Astrocyte of the hippocampus (primary cell): ENCODE measurements at places on chromosomes 13 and 19.

DNA sequence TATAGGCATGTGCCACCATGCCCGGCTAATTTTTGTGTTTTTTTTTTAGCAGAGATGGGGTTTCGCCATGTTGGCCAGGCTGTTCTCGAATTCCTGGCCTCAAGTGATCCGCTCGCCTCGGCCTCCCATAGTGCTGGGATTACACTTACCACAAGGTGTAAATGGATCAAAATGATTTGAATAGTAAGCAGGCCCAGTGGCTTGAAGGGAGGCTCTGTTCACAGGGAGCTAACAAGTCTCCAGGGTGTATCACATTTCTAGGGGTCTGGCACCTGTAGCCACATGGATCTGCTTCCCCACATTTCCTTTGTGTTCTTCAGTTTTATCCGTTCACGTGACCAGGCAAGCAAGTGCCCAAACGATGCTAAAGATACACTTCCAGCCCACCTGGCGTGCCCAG lies 13.5 kb upstream of the CNFN start:
- no peak for DNase-seq

GRCh38 chr19:33192010-33192409 lies 2.1 kb upstream of the LRP3 start:
- no peak for DNase-seq

GRCh38 chr13:28329395-28330158 lies 165.4 kb downstream of the FLT1 start:
- DNase-seq, result peak; percentile 28

- peak; percentile 23 for DNase-seq
Observed at GRCh38 chr19:10603873-10604459, 16.9 kb upstream of the AP1M2 start.

GRCh38 chr13:25731037-25731436 lies 320.8 kb downstream of the SHISA2 start:
- DNase-seq, result no peak

- DNase-seq, result no peak
Observed at GRCh38 chr13:42119041-42119440, 70.6 kb downstream of the DGKH start.

DNA sequence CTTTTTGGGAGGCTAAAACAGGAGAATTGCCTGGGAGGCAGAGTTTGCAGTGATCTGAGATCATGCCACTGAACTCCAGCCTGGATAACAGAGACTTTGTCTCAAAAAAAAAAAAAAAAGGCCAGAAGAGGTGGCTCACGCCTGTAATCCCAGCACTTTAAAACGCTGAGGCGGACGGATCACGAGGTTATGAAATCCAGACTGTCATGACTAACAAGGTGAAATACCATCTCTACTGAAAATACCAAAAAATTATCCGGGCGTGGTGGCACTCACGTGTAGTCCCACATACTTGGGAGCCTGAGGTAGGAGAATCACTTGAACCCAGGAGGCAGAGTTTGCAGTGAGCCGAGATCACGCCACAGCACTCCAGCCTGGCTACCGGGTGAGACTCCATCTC lies 39.9 kb downstream of the ZNF611 start:
- DNase-seq, result no peak

DNA sequence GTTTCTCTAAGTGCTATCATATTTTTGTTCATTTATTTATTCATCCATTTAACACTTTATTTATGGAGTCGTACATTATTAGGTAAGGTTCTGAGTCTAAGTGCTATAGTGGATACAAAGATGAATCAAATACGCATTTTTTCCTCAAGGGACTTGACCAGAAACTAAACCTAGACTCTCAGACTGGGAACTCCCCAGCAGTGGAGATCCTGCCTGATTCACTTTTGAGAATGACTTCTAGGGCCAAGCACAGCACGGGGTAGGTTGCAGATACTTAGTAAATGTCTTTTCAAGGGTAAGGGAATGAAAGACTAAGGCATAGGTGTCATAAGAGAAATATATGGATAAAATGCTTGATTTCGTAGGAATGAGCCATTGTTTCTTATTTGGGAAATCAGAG lies 7.2 kb downstream of the DNAJC15 start:
- DNase-seq, result no peak

GRCh38 chr13:27497563-27498230 lies 47.3 kb upstream of the MTIF3 start:
- DNase-seq, result no peak

DNA sequence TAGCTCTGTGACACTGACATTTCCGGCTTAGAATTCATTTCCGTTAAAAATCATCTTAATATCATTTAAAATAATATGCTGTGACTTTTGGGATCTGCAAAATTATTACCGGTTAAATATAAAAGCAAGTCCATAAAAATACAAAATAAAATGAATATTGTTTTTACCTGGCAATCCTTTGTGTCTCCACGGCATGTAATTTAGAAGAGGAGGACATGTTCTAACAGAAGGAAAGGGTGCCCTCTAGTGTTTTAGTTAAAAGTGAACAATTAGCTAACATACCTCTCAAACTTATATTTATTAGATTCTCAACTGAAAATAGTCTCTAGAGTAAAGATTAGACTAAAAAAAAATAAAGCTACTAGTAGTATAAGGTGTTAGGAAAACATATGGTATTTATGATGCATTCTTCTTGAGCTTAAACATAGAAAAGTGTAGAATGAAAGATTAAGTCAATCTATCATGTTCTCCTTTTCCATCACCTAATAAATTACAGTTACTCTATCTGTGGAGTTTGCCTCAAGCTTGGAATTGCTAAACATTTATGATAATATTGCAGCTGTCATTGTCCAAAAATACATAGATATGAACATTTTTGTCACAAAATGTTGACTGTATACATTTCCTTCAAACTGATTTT lies 676.7 kb upstream of the SPRY2 start:
- DNase-seq, result peak; percentile 55

- DNase-seq, result peak; percentile 58
Observed at GRCh38 chr19:4506449-4507149, 11.7 kb downstream of the PLIN4 start.

- DNase-seq, result peak; percentile 20
Observed at GRCh38 chr13:113584870-113585671, 518 bp downstream of the TFDP1 start.

DNA sequence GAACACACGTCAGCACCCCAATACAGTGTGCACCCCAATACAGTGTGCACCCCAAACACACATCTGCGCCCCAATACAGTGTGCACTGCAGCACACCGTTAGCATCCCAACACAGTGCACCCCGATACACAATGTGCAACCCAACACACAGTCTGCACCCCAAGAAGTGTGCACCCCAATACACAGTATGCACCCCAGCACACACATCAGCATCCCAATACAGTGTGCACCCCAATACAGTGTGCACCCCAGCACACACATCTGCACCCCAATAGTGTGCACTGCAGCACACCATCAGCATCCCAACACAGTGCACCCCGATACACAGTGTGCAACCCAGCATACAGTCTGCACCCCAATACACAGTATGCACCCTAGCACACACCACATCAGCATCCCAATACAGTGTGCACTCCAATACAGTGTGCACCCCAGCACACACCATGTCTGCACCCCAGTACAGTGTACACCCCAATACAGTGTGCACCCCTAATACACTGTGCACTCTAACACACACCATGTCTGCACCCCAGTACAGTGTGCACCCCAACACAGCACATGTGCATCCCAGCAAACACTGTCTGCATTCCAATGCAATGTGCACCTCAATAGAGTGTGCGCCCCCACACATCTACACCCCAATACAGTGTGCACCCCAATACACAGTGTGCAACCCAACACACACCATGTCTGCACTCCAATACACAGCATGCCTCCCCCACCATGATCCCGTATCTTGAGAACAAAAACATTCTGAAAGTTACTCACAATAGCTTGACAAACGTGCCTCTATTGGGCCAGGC lies 855 bp upstream of the CARS2 start:
- no peak for DNase-seq

- peak; percentile 65 for DNase-seq
Observed at GRCh38 chr19:3618144-3618810, 8.3 kb downstream of the CACTIN start.

GRCh38 chr19:55483706-55484592 lies 1.0 kb upstream of the NAT14 start:
- DNase-seq, result no peak

DNA sequence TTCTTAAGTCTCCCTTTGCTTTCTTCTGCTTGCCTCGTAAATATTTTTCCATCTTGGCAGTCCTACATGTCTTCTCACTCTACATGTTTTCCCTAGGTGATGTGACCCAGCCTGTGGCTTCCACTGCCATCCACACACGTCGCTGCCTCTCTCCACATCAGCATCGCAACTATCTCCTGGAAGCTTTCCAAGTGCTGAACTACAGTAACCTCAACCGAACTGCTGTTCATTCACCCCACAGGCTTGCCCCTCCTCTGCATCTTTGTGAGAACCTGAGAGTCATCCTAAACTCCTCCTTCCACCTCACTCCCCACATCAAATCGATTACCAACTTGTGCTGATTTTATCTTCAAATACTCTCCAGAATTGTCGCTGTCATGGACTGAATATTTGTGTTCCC lies 41.2 kb upstream of the USPL1 start:
- DNase-seq, result peak; percentile 62

DNA sequence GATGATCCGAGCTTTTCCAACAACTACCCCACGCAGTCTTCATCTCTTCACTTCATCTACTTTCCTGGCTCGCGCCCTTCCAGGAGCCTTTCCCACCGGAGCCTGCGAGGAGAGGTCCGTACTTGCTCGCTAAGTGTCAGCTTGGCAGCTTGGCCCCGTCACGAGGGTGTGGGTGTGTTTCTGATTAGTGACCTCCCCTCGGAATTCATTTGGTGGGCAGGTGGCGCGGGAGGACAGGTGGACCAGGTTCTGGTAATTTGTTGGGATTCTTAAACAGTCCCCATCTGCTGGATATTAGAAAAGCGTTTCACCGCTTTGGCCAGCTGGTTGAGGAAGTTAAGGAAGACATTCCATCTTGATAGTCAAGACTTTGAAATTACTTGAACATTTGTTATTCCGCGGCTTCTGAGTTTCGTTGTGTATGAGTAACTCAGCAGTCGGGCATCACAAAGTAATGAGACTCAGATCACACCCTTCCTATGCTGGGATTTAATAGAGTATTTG lies 515 bp downstream of the UFM1 start:
- peak; percentile 78 for DNase-seq

GRCh38 chr13:31943591-31943990 lies 88.0 kb upstream of the FRY start:
- no peak for DNase-seq

DNA sequence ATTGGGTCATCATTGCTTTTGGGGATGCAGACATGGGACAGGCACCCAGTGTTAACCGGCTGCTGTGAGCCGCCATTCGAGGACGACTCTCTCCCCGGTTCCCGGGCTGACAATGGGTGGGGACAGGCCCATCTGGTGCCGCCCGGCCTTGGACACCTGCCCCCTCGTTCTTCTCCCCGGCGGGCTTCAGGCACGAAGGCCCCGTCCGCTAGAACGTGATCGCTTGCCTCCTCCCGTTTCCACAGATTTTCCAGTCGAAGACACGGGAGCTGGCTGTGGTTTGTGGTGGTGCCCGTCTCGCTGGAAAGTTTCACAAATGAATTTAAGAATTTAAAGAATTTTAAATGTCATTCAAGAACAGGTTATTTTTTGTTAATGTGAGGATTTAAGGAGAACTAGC lies 2.0 kb downstream of the PALM start:
- DNase-seq, result peak; percentile 86

- DNase-seq, result no peak
Observed at GRCh38 chr19:15212711-15213110, 11.9 kb upstream of the NOTCH3 start.

GRCh38 chr13:32468502-32469142 lies 40.7 kb upstream of the N4BP2L1 start:
- no peak for DNase-seq

- DNase-seq, result no peak
Observed at GRCh38 chr13:24742294-24742693, 21.7 kb upstream of the RNF17 start.
